GM19239 (cell line): ENCODE measurements at places on chromosomes 2 and 18.

GRCh38 chr2:33616873-33617272, 17.8 kb upstream of the FAM98A start:
- DNase-seq = no peak

DNA sequence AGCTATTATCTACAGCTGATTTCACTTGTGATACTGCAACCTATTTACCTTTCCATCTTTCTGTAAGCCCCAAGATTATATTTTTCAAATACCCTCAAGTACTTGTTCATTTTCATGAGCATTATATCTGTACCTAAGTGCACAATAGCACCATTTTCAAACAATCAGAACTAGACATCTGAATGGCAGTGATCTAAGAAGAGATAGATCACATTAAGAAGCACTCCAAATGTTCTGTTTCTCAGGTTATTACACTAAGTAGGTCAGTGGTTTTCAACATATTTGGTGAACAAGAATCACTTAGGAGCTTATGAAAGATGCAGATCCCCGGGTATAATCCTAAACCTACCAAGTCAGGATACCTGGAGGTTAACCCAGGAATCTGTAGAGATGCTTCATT, 872.7 kb downstream of the DCDC2C start:
- DNase-seq = no peak

DNA sequence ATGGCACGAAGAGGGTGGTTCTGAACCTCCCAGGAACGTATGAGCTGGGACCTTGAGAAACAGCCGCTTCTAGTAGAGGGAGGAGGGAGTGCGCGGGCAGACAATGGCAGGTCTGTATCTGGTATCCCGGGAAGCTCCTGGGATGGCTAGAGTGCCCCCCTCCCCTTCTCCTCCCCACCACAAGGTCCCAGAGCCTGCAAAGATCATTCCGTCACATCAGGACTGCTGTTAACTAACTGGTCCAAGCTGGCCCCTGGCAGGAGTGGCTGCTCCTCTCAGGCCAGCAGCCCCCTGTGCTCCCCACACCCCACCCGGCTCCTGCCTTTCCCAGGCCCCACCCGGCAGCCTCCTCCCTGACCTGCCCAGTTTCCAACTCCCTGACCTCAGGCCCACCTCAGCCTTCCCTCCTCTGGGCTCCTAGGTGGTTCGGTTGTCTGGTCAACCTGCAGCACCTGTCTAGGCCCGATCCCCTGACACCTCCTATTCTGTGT, 75.0 kb downstream of the TPO start:
- no peak for DNase-seq

GRCh38 chr18:70781860-70782453, 493.1 kb downstream of the SOCS6 start:
- DNase-seq = peak; percentile 23

GRCh38 chr2:127661949-127662510, 13.3 kb downstream of the LIMS2 start:
- DNase-seq = no peak

DNA sequence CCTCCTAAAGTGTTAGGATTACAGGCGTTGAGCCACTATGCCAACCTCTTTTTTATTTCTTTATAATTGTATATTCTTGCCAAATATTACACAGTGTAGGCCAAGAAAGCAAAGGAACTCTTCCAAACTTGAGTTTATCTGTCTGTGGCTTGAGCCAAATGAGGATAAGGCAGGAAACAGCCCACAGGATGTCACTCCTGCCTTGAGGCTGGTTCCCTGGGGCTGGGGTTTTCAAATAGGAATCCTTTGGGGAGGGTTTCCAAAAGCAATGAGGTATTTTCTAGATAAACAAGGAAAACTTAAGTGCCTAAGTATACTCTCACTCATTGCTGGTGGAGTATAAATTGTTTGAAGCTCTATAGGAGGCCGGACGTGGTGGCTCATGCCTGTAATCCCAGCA, 56.4 kb downstream of the ADCY3 start:
- no peak for DNase-seq

DNA sequence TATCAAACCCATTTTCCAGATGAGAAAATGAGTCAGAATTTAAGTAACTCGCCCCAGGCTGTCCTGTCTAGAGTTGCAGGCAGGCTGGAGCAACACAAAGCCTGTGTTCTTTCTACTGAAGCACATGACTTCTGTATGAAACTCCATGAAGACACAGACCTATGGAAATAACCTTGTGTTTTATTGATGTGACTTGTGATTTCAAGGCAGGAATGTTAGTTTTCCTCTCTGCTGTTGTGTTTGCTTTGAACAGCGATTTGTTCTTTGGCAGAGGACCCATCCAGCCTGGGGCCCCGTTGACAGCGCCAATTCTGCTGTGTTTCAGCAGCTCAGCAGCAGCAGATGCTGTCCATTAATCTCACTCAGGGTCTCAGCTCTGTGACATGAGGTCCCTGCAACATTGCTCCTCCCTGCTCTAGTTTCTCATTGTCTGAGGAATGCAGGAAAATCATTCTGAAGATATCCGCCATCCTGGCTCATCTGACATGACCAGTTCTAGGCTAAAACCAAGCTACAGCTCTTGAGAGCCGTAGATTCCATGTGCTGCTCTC, 344.3 kb upstream of the RAB12 start:
- no peak for DNase-seq

GRCh38 chr2:10912076-10912731, 470 bp downstream of the KCNF1 start:
- DNase-seq = no peak

- DNase-seq = no peak
Observed at GRCh38 chr2:174053355-174054151, 88.4 kb upstream of the SP3 start.

DNA sequence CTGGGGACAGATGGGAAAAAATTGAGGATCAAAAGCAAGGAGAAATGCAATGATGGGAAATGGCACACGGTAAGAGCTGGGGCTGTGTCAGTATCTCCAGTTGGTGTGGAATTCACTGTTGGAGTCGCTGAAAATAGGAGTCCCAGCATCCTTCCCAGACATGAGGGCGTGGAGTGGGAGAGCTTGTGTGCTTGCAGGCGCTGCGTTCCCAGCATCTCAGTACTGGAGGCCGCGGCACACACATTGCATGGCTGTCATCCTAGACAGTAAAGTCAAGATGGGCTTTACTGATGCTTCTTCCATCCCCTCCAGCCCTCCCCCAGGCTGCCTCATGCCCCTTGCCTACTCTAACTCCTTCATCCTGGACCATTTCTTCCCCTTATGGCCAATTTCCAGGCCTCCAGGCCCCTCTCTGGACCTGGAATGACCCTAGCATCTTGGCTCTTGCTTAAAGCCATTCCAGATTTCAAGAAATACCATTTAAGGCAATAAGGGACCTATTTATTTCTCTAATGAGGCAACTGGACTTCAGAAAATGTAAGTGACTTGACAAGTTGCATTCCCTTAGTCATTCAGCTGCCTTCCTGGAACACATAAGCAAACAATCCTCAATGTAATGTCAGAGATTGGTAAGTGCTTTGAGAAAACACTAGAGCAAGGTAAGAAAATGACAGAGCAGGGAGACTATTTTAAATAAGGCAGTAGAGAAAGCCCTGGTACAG, 70.5 kb upstream of the TTC39C start:
- DNase-seq = no peak

DNA sequence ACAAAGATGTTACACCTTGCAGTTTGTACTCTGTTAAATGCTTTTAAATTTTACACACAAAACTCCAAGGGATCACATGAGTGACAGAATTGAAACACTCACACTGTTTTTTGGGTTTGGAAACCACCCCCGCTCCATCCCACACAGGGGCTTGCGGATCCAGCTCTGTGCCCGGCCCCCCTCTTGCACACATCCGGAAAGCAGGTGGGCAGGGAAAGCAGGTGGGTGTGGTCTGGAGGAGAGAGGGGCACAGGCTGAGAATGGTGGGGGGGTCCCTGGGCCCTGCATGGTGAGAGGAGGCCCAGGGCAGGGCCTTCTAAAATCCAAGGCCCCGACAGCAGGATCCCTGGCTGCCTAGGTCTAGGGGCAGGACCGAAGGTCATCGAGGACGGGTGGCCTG, 88.5 kb upstream of the HPCAL1 start:
- DNase-seq = no peak

DNA sequence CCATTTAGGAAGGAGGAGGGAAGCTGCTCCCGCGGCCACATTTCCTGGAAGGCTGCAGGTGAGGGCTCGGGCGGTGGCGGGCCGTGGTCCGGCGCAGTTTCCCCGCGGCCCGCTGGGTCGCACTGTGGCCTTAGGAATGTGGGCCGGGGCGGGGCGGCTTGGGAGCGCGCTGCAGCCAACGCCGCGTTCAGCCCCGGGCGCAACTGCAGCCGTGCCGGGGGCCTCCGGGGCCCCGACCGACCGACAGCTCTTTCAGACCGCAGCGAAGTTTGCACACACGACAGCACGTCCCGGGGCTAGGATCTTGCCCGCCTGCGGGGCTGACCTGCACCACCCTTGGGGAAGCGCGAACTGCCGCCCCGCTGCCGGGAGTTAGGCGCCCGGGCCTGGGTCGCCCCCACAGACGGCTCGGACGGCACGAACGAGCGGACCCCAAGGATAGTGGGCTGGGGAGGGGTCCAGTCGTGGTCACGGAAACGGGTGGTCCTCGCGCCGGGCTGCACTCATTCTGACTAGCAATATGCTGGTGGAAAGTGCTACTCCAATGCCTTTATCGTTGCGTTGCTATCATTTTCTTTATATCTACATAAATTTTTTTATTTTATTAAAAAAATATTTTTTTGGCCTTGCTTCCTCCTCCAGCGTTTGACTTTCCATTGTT, 69.9 kb upstream of the DLX2 start:
- DNase-seq = peak; percentile 18

DNA sequence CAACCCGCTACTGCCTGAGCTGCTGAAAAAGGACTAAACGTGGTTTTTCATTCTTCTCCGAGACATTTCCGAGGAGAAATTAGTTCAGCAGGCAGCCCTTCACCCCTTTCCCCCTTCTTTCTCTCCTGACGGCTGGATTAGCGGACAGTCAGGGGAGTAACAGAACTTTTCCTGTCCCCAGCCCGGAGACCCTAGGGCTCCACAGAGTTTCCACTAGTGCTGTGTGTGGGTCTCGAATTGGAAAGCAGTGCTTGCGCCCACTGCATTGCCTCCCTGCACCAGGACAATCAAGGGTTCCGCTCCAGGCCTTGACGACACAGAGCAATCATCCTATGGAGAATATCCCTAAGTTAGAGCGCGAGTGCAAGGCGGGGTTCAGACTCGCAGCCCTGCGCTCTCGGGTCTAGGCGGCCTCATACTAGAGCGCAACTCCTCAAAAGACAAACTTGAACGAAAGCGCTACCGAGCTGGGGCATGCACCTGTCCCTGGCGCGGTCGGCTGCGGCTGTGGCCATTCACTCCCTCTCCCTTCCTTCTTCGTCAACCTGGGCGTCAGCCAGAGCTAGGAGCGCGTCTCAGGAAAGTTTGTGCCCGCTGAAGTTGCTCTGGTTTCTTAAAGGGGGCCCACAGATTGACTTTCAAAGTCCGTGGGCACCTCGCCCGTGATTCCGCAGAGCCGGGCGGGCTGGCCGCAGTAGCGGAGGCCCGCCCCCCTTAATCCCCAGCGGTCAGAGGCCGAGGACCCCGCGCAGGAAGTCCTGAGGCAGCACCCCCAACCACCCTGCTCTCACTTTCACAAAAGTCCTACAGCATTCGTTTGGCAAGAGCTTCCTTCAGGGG, 801 bp downstream of the OSR1 start:
- DNase-seq = no peak

- peak; percentile 86 for DNase-seq
Observed at GRCh38 chr18:77054606-77055428, 77.8 kb downstream of the MBP start.

GRCh38 chr2:239204876-239205468, 195.8 kb downstream of the HDAC4 start:
- DNase-seq = no peak

GRCh38 chr2:99852376-99852934, 289.9 kb downstream of the AFF3 start:
- no peak for DNase-seq

- DNase-seq = no peak
Observed at GRCh38 chr2:237689336-237690131, 62.1 kb downstream of the LRRFIP1 start.

- DNase-seq = no peak
Observed at GRCh38 chr18:75455249-75456198, 28.0 kb upstream of the SMIM21 start.

GRCh38 chr2:218002845-218003180, at the start of gene TNS1:
TNS1 (minus strand) TSS chr2:218002995; CDS start chr2:218002872, 123 bp downstream.
- no peak for DNase-seq

DNA sequence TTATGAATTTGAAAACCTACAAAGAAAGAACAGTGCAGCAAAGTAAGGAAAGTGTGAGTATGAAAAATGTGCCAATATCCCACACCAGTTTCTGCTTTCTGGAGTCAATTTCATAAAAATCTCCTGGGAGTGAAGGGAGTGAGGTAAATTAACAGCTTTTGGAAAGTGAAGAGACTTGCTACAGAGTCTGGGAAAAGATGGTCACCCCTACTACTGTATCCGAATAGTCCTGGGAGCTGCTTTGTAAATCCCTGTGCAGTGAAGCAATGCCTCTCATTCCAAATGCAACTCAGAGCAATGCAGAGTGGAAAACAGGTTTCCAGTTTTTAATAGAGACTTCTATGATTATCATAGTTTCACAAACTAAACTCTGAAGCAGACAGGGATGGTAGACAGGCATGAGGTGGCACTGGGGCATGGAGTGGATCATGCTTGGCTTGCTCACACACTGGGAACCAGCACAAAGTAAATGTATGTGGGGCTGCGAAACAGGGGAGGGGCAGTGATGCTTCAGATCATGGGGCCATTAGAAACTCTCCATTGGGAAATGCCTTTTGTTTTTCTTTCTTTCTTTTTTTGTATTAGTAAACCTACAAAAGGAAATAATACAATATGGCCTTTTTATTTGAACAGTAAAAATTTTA, 10.6 kb downstream of the COL5A2 start:
- DNase-seq = no peak

GRCh38 chr18:35010993-35011392, 30.2 kb upstream of the MAPRE2 start:
- DNase-seq = no peak

DNA sequence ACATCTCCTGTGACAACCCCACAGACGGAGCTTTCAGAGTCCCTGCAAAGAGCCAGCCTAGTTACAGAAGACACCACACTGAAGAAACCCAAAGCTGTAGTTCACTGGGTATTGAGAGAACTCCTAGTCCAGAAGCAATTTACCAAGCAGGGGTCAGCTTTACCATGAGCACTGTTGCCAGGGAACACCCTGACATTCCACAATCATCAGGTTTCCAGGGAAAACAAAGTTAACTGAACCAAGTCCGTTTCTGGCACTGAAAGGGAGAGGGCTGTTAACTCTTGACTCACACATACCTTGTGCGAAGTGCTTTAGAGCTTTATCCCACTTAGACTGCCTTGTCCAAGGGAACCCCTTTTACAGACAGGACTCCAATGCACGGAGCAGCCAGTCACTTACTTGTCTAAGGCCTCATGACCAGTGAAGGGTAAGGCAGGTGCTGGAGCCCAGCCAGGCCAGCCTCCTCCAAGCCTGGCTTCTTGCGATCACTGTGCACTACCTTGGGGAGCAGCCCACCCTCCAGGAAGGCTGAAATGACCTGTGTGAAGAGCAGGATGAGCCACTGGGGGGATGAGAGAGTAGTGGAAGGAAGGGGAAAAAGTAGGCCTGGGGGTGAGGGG, 53.9 kb downstream of the REEP1 start:
- DNase-seq = no peak

GRCh38 chr2:239370876-239371725, 29.7 kb downstream of the HDAC4 start:
- DNase-seq = no peak
